ENCODE measurements at places on chromosomes 12 and 14.

- DNase-seq: no peak
These were observed 106.1 kb downstream of the PDE3A start for GRCh38 chr12:20474443-20474842.

DNA sequence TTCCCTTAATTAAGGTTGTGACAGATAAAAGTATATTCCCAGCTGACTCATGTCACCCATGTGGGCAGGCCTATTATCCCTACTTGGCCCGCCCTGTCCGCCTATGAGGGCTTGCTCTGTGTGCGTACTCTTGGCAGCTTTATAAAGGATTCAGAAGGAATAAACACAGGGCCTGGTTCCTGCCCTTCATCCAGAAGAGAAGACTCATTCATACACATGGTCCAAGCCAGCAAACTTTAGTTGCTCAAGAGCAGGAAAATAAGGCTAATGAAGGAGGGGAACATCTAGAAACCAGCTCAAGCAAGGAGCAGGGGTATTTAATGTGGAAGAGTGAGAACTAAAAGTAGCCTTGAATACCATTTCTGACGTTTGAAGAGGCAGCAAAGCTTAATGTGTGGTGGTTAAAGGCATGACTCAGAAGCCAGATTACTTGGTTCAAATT, 141.9 kb downstream of the CRADD start:
- no peak for DNase-seq

DNA sequence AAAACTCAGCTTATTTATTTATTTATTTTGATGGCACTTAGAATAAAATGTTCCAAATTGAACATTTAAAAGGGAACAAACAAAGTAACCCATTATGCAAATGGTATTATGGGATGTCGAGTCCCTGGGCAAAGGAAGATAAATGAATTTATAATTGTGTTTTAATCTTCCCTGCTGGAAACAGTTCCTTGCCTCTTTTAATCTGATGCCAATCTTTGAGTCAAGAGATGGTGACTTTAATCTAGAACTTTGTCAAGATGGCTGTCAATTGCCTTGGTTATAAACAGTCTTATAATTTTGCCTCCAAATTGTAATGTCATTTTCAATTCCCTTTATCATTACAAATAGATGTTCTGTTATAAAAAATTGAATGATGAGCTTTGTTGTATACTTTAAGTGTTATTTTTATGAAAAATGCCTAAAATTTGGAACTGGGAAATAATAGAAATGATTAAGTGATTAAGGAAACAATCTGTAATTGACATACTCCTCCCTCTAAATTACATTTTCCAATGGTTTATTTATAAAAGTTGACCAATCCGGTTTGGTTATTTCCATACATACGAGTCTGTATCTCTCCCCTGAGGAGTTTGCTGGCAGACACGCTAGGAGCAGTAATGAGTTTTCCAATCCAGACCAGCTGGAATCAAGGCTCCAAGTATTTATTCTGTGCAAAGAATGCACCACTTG, 134.9 kb upstream of the FRMD6 start:
- no peak for DNase-seq

GRCh38 chr14:61602003-61602732, 93.1 kb upstream of the HIF1A start:
- no peak for DNase-seq

DNA sequence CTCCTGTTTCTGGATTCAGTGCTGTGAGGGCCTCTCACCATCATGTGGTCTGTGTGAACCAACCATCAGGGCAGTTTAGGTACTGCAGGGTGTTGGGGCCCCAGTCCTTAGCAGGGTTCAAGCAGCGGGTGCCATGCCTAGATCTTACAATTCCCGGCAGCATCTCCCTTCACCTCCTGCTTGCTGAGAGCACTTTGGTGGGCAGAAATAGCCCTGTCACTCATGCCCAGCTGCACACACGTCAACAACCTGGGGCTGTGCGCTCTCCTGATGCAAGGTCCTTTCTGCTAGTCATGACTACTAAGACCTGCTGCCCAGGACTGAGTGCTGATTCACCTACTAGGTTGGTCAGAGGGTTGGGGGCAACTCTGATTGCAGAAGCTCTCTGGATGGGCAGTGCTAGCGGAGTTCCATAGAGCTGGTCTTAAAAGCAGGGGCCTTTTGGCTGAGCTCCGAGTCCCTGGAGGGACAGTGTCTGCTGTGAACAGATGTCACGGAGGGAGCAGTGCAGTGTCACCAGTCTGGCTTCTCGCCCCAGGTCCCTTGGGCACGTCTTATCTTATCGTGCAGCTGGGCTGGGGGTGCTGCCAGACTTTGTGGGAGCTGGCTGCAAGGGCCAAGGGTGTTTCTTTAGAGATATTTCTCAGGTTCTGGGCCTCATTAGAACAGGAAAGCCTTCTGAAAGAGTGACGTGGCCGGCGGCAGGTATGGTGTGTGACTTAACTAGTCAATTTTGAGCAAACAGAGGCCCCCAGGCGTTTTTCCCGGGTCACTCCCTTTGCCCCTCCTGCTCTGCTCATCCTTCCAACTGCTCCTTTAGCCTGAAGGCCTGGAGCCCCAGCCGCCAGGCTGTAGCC, 71.8 kb downstream of the NINJ2 start:
- DNase-seq: no peak

DNA sequence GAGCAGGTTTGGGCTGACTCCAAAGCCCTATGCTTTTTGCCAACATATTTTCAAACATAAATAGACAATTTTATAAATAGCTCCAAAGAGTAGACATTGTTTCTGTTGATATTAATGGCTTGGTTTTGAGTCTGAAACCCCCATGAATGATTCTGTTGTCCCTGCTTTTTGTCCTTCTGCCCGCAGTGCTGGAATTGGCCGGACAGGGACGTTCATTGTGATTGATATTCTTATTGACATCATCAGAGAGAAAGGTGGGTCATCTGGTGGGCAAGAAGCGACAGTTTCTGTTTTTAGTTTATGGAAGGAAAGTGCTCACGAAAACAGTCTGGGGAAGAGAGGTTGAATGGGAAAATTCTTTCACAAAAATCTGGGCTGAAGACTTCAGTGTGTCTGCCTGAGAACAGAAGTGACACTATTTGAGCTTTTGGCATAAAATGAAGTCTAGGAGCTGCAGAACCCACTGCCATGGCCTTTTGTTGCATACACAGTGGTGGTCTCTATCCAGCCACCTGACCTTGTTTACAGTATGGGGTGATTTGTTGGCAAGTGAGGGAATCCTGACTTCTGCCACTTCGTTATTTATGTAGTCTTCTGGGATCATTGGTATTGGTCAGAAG, 69.6 kb downstream of the PTPN11 start:
- no peak for DNase-seq

DNA sequence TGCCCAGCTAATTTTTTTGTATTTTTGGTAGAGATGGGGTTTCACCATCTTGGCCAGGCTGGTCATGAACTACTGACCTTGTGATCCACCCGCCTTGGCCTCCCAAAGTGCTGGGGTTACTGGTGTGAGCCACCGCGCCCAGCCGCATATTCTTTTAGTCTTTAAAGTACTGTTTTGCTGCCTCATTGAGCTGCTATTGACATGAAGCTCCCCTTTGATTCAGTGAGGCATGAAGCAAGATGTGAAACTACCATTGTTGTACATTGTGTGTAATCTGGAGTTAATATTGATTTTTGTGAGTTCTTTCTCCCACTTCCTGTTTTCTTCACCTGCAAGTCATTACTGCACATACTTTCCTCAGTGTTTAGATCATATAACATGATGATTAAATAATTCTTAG, 80.8 kb downstream of the MNAT1 start:
- DNase-seq: no peak

DNA sequence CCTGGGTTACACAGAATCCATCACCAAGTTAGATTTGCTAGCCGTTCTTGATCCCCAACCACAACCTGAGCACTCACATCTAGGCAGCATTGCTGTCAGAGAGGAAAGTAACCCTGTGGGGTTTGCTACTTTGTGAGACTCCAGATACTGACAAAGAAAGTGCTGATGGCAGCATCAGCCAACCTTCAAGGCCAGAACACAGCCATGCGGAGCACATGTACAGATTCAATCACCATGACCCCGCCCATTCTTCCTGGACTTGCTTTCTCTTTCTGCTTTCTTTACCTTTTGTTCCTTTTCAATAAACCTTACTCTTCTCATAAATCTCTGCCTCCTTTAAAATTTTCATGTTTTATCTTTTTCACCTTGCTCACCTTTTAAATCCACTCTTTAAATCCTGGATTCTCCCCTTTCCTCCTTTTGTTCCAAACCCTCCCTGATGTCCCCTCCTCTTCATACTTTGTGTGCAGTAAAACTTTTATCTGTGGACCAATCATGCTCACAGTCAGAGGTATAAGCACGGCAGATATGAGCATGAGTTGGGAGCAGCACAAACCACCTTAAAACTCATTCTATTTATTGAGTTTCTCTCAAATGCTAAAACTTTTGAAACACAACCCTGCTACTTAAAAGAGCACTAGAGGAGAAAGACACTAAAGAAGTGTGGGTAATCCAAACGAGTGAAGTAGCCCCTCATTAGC, 21.9 kb upstream of the CERS5 start:
- DNase-seq: no peak

DNA sequence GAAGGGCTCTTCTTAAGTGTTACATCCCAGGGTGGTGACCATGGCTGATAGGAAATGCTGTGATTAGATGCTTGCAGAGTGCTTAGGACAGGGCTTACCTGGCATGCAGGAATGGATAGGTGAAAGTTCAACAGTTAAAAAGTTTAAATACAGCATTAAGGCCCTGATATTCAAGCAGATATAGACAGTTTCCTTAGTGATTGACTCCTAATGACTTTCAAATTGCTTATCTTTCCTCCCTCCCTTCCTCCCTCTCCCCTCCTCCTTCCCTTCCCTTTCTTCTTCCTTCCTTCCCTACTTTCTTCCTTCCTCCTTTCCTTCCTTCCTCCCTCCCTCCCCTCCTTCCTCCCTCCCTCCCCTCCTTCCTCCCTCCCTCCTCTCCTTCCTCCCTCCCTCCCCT, 244.6 kb upstream of the NOS1 start:
- no peak for DNase-seq

GRCh38 chr14:47427629-47428028, 247.8 kb downstream of the MDGA2 start:
- no peak for DNase-seq

DNA sequence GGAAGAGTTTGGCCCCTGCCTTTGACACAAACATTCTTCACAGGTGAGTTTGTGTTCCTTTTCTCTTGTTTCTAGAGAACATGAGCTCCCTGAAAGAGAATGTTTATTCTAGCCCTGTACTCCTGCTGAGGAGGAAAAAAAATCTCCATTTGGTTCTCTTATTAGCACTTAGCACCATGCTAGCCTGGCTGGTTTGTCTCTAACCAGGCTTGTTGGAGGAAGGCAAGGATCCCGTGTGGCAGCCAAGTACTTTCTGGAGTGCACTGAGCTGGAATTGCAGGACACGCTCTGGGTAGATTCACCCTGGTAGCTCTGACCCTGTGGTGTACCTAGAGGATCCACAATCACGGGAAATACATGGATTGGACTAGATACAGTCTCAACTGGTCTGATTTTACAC, 41.9 kb downstream of the KCNA1 start:
- DNase-seq: no peak

GRCh38 chr14:102316743-102317563, 2.6 kb upstream of the ZNF839 start:
- no peak for DNase-seq

DNA sequence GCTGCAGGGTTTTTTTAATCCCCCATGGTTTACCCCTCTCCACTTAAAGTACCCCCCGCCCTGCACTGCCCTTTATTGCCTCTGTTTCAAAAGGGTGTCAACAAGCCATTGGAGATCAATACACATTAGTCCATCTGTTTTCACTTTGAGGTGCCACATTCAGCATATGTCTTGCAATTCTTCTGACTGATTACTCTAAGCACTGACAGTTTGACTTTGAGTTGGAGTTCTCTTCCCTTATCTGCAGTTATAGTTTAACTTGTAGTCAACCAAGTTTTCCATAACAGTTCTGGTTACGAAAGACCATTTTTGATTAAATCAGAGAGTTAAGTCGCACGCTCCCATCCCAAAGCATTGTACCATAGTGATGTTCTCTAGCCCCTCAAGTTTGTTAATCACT, 260.8 kb upstream of the TBX3 start:
- DNase-seq: no peak
